Neuronal stem cell (in vitro differentiated cells): ENCODE measurements at places on chromosomes 2 and 18.

DNA sequence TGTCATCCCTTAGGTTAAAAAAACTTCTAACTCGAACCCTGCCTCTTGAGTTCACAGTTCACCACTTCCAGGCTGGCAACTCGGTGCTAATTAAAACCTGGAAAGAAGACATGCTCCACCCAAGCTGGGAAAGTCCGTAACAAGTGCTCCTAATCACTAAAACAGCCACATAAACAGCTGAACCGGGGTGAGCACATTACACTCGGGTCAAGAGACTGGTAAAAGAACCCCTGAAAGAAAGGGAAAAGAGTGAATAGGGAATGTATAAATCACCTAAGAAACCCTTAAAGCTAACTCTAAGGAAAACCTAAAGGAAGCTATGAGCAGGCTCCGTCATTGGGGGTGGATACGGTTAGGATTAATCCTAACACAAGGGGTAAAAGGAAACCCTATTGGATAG lies 102.0 kb downstream of the HIBCH start:
- H3K4me3 ChIP-seq = no peak overlapping the region
- peak overlapping the region; percentile 88 for H3K27ac ChIP-seq
- H3K4me1 ChIP-seq = peaks cover 3% of the 10 kb centered on the region
- no peaks in the 10 kb centered on the region for H3K36me3 ChIP-seq
- DNase-seq = peak; percentile 68

DNA sequence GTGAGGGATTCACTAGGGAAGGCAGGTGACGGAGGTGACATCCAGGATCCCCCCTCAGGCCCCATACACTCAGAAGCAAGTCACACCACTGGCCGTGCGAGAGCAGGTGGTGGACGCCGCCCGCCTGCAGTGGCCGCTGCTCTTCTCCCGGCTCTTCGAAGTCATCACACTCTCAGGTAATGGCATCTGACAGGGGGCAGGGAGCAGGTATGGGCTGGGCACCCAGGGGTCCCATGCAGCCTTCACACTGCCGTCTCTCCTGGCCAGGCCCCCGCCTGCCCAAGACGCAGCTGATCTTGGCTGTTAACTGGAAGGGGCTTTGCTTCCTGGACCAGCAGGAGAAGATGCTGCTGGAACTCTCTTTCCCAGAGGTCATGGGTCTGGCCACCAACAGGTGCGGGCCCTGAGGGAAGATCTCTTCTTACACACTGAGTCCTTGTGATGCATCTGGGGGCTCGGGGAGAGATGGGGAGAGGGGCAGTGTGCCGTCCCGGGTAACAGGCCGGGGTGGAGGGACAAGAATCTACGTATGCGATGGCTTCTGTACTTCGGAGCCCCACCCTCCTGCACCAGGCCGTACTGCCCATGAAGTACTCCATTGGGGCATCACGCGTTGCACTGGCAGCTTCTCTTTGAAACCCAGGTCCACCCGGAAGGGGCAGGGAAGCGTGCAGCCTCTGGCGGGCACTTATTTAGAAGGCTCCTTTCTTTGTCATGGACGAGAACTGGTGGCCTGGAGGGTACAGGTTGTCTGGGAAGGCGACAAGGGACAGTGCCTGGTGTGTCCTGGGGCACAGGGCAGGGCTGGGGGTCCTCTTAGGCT lies 18.8 kb upstream of the GPR17 start:
- H3K36me3 ChIP-seq = no peaks in the 10 kb centered on the region
- H3K4me3 ChIP-seq = no peak overlapping the region

DNA sequence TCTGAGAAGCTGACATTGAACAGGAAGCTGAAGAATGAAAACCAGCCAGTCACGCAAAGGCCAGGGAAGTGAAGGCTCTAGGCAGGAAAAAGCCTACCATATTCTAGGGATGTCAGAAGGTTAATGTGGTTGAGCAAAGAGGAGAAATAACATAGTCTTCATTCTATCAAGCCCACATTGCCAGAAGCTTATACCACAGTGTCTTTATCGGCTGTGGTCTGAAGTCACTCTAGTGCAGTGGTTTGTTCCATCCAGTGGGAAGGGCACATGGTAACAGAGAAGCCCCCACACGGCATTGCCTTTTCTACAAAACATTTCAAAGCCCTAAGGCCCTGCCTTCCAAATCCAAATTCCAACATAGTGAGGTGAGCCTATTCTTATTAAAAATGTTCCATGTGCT lies 311.3 kb downstream of the TNS1 start:
- no peaks in the 10 kb centered on the region for H3K36me3 ChIP-seq
- DNase-seq = no peak
- no peaks in the 10 kb centered on the region for H3K27me3 ChIP-seq
- no peak overlapping the region for H3K4me3 ChIP-seq

DNA sequence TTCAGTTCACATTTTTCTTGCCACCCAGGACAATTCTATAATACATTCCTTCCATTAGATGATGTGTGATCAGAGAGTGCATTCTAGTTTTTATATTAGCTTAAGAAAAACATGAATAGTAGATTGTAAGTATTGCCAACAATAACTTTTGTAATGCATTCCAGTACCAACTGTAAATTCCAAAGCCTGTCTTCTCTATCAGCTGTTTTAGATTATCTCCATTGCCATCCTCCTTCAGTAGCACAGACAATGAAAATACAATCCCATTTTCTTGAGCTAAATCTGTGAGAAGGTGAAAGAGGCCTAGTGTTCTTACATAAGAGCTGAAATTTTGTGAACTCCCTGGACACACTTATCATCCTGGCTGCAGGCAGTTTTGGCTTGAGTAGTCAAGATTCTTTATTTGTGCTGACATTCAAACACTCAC lies 103.9 kb downstream of the CCBE1 start:
- no peaks in the 10 kb centered on the region for H3K4me1 ChIP-seq
- H3K27ac ChIP-seq = no peak overlapping the region
- no peaks in the 10 kb centered on the region for H3K36me3 ChIP-seq
- H3K4me3 ChIP-seq = no peak overlapping the region
- no peak for DNase-seq
- H3K27me3 ChIP-seq = no peaks in the 10 kb centered on the region

DNA sequence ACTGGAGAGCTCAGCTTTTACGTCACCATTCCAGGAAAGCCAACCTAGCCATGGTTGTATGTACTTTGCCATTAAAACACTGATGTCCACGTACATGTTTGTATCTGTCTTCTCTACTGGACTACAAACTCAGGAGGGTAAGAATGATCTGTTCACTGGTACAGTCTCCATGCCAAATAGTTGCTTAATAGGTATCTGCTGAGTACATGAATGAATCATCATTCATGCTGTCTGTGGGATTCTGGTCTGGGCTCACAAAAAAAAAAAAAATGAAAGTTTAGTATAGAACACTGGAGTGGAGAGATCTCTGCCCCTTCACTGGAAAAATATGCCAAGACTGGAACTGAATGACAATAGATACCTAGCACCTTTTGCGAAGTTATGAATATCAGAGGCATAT lies 102.6 kb upstream of the ITGA4 start:
- no peak for DNase-seq
- H3K27ac ChIP-seq = no peak overlapping the region
- no peak overlapping the region for H3K4me3 ChIP-seq
- no peaks in the 10 kb centered on the region for H3K27me3 ChIP-seq
- no peaks in the 10 kb centered on the region for H3K36me3 ChIP-seq

DNA sequence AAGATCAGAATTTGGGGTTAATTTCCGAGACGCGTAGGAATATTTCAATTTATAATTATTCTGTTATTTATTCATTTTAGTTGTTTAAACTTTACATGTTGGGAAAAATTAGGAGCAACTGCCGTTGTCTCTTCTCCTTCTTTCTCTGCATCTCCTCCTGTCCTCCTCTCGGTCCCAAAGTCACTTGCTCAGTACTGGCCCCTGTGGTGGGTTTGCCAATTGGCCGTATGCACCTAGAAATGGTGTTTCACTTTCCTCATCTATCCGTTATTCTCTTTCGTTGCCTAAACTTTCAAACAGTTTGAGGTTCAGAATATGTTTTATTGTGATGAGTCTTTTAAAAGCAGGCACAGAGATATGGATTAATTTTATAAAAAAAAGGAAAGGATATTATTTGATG lies 517.9 kb downstream of the PLCL1 start:
- no peaks in the 10 kb centered on the region for H3K27me3 ChIP-seq
- DNase-seq = no peak
- no peak overlapping the region for H3K27ac ChIP-seq
- no peaks in the 10 kb centered on the region for H3K36me3 ChIP-seq

- no peaks in the 10 kb centered on the region for H3K27me3 ChIP-seq
- DNase-seq = no peak
- peaks cover 4% of the 10 kb centered on the region for H3K4me1 ChIP-seq
Measured at GRCh38 chr2:39875914-39876267, 96.8 kb upstream of the THUMPD2 start.

DNA sequence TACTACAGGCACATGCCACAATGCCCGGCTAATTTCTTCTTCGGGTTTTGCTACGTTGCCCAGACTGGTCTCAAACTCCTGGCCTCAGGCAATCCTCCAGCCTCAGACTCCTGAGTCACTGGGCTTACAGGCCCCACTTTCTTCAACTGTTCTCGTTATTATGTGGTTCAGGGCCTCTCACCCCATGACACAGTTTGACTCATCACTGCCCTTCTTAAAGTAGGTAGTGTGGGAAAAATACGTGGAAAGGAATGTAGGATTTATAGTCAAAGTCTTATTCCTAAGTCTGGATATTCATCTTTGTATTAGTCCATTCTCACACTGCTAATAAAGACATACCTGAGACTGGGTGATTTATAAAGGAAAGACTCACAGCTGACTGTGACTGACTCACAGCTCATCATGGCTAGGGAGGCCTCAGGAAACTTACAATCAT lies 19.4 kb downstream of the CENPA start:
- H3K36me3 ChIP-seq = peaks cover 8% of the 10 kb centered on the region
- no peaks in the 10 kb centered on the region for H3K27me3 ChIP-seq
- H3K4me3 ChIP-seq = no peak overlapping the region
- no peak overlapping the region for H3K27ac ChIP-seq
- DNase-seq = no peak
- H3K4me1 ChIP-seq = peaks cover 4% of the 10 kb centered on the region

GRCh38 chr2:223815186-223815883 lies 22.0 kb downstream of the AP1S3 start:
- no peaks in the 10 kb centered on the region for H3K27me3 ChIP-seq
- no peak overlapping the region for H3K4me3 ChIP-seq
- DNase-seq = no peak
- H3K27ac ChIP-seq = no peak overlapping the region
- H3K4me1 ChIP-seq = no peaks in the 10 kb centered on the region

DNA sequence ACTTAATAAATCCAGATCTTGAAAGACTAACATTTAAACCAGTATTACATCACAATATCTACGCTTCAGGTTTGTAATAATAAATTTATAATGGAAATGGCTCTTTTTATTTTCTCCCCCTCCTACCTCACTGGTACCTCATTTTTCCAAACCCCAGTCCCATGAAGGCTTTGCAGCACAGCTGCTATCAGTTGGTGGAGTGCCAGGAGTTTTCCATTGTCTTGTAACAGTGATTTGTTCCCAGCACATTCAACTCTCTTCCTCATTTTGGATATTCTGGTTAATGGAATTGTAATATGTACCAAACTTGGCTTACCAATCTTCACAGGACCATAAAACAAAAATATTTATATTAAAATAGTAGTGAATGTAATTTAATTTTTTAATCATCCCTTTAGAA lies 91.2 kb downstream of the VRK2 start:
- no peaks in the 10 kb centered on the region for H3K36me3 ChIP-seq
- no peaks in the 10 kb centered on the region for H3K4me1 ChIP-seq
- no peak overlapping the region for H3K27ac ChIP-seq
- DNase-seq = no peak

DNA sequence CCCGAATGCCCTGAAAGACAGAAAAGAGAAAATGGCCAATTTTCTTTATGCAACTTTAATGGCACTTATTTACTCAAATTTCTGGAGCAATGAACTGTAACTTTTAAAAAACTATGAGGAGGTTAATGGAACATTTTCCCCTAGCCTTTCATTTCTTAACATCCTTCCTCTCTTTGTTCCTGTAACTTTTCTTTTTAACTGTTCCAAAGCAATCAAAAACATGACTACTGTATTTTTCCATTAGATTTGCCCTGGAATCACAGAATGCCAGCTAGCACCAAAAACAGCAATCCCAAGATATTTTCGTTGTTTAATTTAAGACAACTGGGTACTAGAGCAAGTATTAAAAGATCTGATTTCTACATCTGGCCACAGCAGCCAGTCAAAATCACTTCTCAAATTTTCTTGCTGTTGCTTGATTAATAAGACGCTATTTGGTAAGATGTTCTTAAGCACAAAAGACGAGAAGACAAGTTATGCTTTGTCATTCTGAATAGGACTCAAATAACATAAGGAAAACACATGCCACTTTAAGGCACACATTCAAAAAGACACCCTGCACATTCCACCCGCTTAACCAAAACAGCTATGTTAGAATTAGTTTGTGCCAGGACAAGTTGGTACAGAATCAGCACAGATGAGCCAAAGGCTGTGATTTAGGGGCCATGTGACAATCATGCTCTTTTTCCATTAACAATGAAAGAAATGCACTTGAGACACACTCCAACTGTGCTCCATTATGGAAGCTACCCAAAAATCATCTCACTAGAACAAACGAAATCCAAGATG lies 3.6 kb downstream of the STARD7 start:
- peaks cover 17% of the 10 kb centered on the region for H3K4me1 ChIP-seq
- no peaks in the 10 kb centered on the region for H3K27me3 ChIP-seq

DNA sequence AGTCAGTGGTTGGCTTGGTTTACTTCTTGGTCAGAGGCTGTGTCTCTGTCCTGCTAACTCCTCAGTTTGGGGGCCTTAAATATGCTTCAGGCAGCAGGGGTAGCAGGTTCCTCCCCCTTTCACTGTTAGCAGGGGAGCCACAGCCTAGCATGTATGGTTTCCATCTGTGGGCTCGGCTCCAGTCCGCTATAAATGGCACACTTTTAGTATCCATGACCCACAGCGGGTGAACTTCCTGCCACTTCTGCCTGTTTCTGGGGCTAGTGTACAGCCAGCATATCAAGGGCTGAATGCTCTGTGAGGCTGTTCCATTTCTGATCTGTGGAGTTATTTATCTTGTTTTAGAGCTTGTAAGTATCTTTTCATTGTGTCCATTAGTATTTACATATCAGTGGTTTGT lies 58.3 kb downstream of the MRPL33 start:
- no peaks in the 10 kb centered on the region for H3K4me1 ChIP-seq
- H3K4me3 ChIP-seq = no peak overlapping the region
- H3K27ac ChIP-seq = no peak overlapping the region
- no peak for DNase-seq
- no peaks in the 10 kb centered on the region for H3K27me3 ChIP-seq

DNA sequence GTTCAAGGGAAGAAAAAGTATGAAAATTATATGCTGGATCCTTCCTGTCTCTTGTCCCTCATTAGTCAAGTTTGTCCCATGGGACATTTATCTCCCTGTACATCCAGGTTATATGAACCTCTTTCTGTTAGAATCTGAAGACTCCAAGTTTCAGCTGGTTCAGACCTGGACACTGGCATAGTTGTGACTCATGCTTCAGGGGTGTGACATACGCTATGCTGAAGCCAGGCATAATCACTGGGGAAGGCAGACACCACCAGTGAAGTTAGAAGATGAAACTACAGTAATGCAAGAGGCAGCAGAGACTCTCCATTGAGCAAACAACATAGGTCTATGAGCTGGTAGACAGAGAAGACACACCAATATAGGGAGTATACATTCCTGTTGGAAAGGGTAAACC lies 269.7 kb upstream of the SLC8A1 start:
- no peaks in the 10 kb centered on the region for H3K4me1 ChIP-seq
- no peaks in the 10 kb centered on the region for H3K27me3 ChIP-seq
- no peak for DNase-seq
- H3K27ac ChIP-seq = no peak overlapping the region

GRCh38 chr2:76958749-76959148 lies 563.4 kb downstream of the LRRTM4 start:
- DNase-seq = peak; percentile 65
- no peak overlapping the region for H3K4me3 ChIP-seq
- H3K27ac ChIP-seq = no peak overlapping the region
- H3K27me3 ChIP-seq = no peaks in the 10 kb centered on the region
- H3K4me1 ChIP-seq = no peaks in the 10 kb centered on the region
